Activated naive CD8-positive, alpha-beta T cell treated with anti-CD3 and anti-CD28 coated beads, Interleukin-2, amount 50 U/mL, for 16 hours (primary cell): ENCODE measurements at places on chromosomes 2 and 18.

DNA sequence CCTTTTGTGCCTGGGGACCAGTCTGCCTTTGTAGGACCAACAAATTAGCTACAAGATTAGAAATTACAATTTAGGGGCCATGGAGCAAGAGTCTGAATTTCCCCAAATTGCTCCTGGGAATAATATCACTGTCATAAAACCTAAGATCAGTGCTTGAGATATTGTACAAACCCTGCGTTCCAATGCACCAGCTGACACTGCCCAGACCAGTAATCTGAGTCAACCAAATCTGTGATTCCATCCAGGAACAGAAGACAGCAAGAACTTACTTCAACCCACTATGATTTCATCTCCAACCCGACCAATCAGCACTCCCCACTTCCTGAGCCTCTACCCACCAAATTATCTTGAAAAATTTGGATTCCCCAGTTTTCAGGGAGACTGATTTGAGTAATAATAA lies 1305.0 kb upstream of the NRXN1 start:
- no peak for DNase-seq

DNA sequence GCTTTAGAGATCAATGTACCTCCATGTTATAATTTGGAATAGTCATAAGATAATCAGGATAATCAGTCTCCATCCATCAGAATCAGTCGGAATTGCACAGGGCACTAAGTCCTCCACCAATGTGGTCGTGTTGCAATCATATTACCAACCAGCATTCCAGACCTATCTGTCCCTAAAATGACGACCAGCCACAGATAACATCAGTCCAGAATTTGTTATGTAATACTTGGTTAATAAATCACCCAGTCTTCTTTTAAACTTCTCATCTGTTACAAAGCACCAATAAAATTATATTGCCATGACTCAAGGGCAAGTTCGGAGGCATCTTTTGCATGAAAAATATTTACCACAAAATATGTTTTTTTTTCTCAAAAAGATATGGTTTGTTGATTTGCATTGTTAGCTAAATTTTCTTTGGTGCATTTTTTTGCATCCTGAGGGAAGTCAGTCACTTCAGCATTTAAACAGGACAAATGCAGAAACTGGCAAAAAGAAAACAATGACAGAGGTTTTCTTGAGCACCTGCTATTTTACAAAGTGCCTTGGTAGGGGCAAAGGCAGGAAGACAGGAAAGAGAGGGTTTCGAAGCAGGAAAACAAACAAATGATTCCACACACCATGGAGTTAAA lies 29.3 kb downstream of the PIEZO2 start:
- DNase-seq, result no peak

DNA sequence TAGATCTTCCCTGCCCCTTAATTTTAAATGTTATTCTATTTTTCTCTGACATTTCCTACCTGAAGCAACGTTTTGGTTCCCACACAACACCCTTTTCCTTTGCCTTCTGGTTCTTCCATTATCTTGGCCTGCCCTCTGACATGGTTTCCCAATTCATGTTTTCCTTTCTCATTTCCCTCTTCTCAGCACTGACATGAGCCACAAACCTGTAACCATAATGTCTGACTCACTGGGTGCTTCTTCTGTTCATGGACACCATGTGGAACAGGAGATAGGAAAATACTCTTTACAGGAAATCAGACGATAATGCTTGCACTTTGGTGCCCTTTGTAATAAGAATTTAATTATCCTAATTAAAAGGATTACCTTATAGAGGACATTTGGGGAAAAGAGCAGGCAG lies 142.0 kb downstream of the ZEB2 start:
- DNase-seq, result no peak

DNA sequence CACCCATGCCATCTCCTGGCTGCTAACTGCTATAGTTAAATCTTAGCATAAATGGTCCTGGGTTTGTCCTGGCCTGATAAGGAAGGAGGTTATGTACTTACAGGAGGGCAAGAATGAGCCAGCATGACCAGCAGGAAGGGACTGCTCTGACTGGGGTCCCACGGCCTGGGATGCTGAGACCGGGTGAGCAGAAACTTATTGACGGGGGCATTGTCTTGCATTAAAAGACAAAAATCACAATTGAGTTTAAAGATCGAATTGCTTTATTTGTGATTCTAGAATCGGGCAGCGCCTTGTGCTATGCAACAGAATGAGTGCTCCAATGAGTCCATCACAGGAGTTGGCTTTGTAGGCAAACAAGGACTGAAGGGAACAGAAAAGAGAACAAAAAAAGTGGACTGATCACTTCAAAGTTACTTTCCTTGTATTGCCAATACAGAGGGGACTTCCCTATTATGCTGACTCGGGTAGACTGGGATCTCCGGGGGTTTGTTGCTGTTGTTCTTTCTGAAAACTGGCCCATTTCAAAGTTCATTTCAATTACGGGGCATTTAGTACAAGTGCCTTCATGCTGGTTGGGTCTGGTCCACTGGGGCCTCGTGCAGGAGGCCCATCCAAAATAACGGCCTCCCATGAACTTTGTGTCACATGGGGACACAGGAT lies 87.1 kb upstream of the SLC66A3 start:
- no peak for DNase-seq

GRCh38 chr2:33452545-33452944 lies 23.9 kb upstream of the RASGRP3 start:
- no peak for DNase-seq

DNA sequence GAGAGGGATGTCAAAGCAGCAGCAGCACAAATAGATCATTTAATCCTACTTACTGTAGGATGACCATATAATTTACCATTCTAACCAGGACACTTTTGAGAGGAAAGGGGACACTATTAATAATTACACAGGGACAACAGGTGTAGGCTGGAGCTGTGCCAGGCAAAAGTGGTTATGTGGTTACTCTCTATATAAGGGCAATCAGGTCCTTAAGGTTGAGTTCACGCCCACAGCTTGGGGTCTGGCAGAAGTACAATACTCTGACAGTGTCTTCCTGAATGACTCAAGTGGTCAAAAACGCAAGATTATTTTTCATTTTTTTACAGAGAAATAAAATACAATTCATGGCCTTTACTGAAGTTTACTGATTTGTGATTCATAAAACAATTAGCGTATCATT lies 2.8 kb downstream of the PREPL start:
- no peak for DNase-seq

GRCh38 chr18:28002841-28003240 lies 174.1 kb downstream of the CDH2 start:
- no peak for DNase-seq

DNA sequence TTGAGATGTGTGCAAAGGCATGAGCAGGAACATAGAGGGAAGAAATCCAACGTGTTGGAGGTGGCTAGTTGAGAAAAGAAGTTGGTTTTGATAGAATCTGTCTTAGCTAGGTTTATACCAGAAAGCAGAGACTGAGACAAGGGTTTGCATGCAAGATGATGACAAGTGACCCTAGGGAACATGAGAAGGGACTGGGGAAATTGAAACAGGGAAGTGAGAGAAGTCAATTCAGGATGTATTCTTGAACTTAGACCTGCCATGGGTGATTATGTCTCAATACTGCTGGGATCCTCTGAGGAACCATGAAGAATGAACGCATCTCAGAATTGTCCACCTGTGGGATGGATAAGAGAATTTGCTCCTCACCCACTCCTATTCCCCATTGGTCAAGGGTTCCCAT lies 20.5 kb downstream of the IL36A start:
- no peak for DNase-seq

DNA sequence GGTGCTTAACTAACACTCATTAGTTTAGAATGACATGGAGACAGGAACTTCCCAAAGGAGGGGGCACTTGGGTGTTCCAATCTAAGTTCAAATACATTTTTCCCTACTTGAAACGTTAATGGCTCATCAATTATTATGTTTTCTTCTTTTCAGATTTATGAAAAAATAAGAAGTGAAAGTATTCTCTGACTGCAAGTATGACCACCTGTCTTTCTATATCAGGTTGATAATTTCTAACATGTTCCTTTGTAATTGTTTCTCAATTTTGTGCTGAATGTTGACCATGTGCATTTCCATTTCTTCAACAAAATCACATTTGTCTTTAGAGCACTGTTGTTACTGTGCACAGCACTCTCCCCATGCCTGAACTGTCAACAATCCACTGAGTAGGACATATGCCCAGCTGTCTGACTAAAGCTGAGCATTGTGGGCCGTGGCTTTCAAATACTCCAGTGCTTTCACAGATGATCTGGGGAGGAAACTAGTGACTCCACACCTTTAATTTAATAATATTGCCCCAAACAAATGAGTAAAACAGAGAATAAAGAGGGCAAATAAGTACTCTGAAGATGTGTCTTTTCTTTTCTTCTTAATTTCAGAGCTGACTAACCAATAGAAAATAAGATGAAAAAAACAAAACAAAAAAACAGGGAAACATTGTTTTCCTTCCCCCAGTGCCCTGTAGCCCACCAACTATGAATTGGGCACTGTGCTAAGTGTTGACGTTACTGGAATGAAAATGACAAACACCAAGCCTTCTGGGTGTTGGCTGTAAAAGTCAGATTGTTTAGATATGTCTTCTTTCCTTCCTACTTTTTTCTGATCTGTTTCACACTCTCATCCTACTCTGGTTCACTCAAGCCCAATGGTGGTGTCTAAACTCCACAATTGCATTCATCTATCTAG lies 16.0 kb downstream of the LANCL1 start:
- DNase-seq, result no peak

DNA sequence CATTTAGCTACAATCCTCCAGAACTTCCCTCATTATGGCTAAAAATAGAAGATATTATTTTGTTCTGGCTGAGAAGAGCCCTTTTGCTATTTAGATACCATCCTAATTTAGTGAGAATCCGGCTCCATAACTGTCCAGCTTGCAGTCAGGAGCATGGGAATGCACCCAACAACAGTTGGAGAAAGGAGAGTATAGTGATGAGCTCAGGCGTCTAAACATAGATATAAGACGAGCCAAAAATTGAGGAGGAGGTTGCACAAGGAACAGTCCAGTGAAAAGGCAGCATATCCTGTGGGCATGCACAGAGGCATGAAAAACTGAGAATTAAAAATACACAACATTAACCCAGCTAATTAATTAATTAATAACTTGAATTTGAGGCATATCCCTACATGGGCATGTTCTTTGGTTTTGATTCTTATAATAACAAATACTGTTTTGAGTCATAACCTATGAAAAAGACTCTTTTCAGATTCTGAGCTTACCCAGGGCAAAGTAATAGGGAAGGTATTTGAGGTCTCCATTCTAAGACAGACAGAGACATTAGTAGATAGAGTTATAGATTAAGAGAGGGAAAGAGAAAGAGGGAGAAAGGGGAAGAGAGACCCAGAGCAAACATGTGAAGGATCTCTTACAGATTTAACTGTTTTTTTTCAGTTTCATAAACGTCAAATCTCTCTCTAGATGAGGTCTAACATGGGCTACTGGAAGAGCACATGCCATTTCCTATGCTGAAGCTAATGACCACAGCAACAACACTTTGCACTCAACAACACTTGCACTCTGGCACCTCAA lies 311.2 kb downstream of the OSR1 start:
- DNase-seq, result no peak

GRCh38 chr18:49499046-49499637 lies 12.1 kb upstream of the C18orf32 start:
- no peak for DNase-seq

DNA sequence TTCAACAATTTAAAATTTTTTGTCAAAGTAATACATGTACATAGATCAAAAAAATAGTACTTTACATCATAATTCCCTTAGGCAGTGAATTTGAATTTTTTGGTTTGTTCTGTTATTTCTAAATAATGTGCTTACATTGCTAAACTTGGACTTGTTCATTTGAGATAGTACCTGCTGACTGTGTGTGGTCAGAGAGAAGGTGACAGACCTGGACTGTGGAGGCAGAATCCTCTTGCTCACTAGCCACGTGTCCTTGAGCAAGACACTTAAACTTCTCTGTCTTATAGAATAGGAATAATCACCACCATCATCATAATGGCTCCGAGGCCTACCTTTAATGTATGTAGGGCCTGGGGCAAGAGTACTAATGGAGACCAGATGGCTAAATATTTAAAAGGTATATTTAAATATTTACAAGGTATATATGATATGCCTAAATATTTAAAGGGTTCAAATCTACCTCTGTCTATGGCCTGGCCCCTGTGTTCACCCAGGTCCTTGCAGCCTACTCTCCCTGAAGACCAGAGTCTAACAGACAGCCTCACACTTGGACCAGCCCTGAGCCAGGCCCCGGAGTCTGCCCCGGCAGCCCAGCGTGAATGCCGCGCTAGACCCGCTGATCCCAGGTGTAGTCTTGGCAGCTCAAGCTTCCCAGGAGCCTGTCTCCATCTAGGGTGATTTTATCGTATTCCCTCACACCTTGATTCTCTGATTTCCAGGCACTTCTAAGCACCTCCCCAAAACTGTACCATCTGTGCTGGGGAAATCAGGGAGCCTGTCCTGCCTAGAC lies 33.5 kb downstream of the ZNF532 start:
- DNase-seq, result no peak

- DNase-seq, result no peak
These were observed 826 bp downstream of the KCNE4 start for GRCh38 chr2:223052548-223053483.

- no peak for DNase-seq
These were observed 107.3 kb upstream of the FAM98A start for GRCh38 chr2:33706410-33706809.

DNA sequence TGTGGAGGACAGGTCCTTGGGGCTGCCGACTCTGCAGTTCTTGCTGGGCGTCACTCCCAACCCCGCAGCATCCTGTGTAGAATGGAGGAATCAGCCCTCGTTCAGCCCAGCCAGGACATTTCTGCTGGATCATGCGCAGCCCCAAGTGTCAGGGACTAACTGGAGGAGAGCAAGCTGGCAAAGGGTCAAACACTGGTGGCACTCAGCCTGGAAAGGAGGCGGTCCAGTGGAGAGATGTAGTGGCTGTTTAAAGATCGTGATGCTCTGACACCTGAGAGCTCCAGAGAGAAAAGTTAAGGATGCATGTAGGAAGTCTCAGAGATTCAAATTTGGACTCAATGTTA lies 63.6 kb upstream of the SH3RF3 start:
- no peak for DNase-seq
